RWPE2 (cell line): ENCODE measurements at places on chromosomes 12 and 14.

- DNase-seq: no peak
Observed at GRCh38 chr14:69484444-69485314, at the start of gene PLEKHD1. PLEKHD1 (plus strand) TSS chr14:69484728; CDS start chr14:69484966, 238 bp downstream.

GRCh38 chr14:74826574-74826973 is 49.4 kb downstream of the PROX2 start:
- DNase-seq: no peak

- DNase-seq: peak; percentile 78
Observed at GRCh38 chr12:1518591-1519516, 75.5 kb downstream of the FBXL14 start.

DNA sequence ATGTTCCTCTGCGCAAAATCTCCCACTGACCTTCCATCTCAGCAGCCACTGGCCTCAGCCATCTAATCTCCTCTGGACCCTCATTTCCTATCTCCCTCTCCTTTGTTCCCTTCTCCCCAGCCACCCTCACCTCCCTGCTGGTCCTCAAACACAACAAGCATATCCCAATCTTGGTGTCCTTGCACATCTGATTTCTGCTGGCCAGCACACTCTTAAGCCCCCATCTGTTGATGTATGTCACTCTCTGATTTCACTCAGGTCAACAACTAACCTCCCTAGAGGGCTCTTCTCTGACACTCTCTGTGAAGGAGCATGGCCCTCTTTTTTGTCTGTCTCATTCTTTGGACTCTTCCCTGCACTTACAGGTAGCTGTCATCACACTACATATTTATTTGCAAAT is 25.6 kb downstream of the PPM1H start:
- no peak for DNase-seq

GRCh38 chr12:43241986-43242385 is 310.0 kb downstream of the ADAMTS20 start:
- no peak for DNase-seq

DNA sequence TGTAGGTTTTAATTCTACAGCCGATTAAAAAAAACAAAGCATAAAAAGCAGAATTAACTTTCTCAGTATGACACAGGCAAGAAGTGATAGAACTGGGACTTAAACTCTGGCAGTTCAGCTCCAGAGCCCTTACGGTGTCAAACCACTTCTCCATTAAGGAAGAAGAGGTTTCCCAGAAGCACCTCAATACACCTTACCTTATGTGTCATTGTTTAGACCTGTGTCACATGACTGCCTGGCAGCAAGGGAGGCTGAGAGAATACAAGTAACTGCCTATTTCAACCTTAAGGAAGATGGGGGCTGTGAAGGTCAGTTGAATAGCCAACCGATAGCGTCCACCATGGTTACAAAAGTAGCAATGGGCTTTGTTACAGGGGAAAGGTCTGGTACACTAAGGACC is 54.6 kb upstream of the ARHGAP5 start:
- DNase-seq: no peak

GRCh38 chr14:92546347-92547053 is 32.9 kb downstream of the RIN3 start:
- no peak for DNase-seq

- no peak for DNase-seq
Observed at GRCh38 chr14:102338724-102339123, 19.2 kb downstream of the ZNF839 start.

- DNase-seq: no peak
Observed at GRCh38 chr12:52901715-52902541, 2.9 kb downstream of the KRT8 start.

DNA sequence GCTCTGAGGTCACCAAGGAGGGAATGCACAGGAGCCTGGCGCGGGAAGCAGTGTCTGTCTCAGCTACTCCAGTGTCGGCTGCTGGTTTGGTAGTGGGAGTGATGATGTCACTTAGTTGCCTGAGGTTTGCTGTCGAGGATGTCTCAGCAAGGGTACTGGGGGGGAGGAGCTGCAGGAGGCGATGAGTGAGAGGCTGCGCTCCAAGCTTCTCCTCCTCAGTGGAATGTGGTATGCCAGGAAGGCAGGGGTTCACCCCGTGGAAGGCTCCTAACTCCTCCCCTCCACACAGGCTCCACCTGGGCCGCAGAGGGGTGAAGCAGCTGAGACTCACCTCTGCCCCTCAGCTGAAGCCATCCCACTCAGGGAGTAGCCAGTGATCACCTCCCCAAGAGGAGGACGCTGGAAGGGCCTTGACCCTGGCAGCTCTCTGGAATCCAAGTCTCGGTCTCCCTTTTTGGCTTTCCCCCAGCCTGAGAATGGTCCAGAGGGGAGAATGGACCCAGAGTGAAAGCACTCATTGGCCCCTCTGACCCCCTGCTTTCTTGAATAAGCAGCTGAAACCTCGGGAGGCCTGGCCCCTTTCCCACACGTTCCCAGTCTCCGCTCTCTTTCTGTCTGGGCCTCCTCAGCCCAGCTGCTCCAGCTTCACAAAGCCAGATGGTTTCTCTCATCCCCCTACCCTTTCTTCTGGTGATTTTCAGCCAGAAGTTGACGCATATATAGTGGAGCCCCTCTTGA is 178.9 kb upstream of the FKBP4 start:
- no peak for DNase-seq

DNA sequence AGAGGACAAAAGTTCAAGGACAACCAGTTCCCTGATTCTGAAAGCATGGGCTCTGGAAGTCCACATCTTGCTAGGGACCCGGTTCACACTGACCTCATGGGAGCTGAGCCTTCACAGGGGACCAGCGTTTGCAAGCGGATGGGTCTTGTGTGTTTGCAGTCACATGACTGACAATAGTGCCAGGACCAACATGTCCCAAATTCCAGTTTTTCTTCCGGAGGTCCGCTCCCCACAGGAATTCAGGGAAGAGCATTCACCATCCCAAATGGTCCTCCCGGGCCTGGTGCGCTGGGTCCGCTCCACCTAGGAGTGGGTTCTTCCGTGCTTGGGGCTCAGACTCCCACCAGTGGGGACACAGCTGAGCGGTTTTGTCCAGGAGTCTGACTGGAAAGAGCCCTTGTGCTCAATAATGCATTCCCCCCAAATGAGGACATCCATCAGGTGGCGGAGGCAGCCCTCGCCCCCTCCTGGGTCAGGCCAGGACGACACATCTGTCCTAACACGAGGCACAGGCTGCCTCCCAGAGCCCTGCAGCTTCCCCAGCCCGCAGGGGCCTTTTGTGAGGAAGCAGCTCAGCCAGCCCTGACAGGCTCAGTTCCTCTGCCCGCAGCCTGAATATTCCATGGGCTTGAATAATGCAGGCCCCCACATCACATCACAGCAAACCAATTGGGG is 91.8 kb upstream of the BCL11B start:
- no peak for DNase-seq

DNA sequence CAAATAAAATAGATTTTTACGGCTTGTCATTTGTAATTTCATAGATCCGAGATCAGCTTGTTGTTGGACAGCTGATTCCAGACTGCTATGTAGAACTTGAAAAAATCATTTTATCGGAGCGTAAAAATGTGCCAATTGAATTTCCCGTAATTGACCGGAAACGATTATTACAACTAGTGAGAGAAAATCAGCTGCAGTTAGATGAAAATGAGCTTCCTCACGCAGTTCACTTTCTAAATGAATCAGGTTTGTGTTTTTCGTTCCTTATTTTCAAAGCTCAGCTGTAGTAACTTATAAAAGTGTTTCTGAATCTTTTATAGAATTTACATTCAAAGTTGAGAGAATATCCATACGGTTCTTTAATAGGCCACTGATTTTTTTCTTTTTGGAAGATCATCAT is 89.1 kb downstream of the LRRK2 start:
- DNase-seq: no peak

GRCh38 chr14:95614349-95614748 is 71.9 kb upstream of the TCL1B start:
- DNase-seq: no peak

- DNase-seq: no peak
Observed at GRCh38 chr12:6607751-6608591, 792 bp upstream of the CHD4 start.

- DNase-seq: no peak
Observed at GRCh38 chr12:119784673-119785072, 92.4 kb downstream of the CIT start.

- peak; percentile 91 for DNase-seq
Observed at GRCh38 chr14:22850944-22851764, 14.8 kb downstream of the MMP14 start.

DNA sequence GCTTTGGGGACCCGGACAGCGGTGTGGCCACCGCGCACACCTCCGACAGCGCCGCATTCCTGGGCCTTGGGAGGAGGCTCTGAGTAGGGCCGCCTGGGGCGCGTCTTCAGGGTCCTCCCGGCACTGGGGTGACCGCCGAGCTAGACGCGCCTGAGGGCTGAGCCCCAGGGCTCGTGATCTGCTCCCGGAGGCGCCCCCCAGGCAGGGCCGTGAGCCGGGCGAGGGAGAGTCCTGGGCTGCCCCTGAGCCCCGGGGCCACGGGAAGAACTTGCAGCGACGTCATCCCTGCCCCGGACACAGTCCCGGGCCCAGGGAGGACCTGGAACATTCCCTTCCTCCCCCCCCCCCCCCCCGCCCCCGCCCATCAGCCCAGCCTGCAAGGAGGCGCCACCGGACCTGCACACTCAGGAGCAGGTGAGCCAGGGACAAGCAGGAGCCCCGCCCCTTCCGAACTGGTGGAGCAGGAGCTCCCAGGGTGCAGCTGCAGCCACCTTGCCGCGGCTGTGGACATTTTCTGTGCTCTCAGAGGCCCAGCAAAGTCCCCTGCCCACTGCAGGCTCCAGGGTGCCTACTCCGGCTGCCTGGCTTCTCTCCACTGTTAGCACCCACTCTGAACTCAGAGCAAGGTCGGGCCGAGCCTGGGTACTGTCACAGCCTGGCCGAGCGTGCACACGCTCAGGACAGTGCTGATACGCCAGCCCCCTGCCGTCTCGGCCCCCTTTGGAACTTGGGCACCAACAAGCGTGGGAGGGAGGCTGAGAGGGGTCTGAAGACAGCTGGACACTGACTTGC is 50.7 kb downstream of the A2M start:
- DNase-seq: peak; percentile 63

DNA sequence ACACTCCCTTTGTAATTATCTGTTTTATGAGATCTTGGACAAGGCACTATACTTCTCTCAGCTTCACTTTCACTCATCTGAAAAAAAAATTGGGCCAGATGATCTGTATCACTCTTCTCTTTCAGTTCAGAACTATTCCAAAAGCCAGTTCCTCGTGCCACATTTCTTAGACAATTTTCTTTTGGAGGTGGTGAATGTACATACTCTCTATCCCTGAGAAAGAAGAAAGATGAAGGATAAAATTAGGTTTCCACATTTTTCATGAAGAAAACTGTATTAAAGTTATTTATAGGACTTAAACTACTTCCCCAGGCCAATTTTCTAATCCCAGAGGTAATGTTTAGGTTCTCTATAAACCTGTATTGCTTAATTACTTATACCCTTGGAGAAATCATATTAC is 171.6 kb downstream of the SLC6A15 start:
- no peak for DNase-seq

GRCh38 chr12:131090274-131091210 is 136.8 kb downstream of the ADGRD1 start:
- no peak for DNase-seq

DNA sequence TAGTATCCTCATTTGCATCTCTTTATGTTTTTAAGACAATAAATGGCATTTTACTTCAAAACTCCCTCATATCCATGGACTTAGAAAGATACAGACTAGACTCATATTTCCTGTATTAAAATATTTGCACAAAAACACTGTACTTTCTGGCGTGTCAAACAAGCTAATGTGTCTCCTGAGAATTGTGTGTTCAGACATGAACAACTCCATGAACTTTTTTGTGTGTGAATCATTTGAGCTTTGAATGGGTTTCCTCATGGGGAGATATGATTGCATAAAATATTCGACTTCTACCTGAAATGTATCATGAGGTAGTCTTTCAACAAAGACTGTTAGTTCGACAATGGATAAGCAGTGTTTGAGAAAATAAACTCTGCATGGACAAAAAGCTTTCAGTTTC is 58.8 kb downstream of the TMEM30B start:
- DNase-seq: no peak

- no peak for DNase-seq
Observed at GRCh38 chr12:62893276-62893675, 41.7 kb downstream of the PPM1H start.
